Sigmoid colon (tissue), 7 donors: ENCODE measurements at places on chromosomes 6 and 20. TPM values are rescaled to one million over a fixed set of nuclear protein-coding genes. Genes with fewer than 3 reads are reported as not detected.

GRCh38 chr6:170289951-170290295 lies 955 bp downstream of the DLL1 start:
- DNase-seq, result peak; percentile 67

- no peak for DNase-seq
Measured at GRCh38 chr6:33994472-33995308, 151.2 kb downstream of the GRM4 start.

- peak; percentile 51 for DNase-seq
Measured at GRCh38 chr6:3290149-3290930, 31.6 kb downstream of the PSMG4 start.

- DNase-seq, result no peak
Measured at GRCh38 chr6:88047510-88048150, at the start of gene SPACA1. Gene SPACA1, plus strand, starts transcription at chr6:88047841. Its CDS starts 65 bp downstream, at chr6:88047906.

DNA sequence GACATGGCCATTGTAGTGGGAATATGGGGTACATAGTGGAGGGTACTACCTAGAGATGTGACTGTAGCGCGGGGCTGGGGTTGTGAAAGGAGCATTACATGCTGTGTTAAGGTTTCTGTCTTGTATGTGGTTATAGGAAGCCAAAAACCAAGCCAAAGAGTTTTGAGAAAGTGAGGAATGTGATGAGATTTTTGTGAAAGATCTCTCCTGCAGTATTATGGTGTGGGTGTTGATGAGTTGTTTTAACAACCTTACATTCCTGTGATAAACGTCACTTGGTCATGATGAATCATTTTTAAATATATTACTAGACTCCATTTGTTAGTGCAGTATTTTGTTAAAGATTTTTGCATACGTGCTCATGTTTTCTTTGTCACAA lies 48.9 kb downstream of the ZFAND3 start:
- DNase-seq, result no peak

DNA sequence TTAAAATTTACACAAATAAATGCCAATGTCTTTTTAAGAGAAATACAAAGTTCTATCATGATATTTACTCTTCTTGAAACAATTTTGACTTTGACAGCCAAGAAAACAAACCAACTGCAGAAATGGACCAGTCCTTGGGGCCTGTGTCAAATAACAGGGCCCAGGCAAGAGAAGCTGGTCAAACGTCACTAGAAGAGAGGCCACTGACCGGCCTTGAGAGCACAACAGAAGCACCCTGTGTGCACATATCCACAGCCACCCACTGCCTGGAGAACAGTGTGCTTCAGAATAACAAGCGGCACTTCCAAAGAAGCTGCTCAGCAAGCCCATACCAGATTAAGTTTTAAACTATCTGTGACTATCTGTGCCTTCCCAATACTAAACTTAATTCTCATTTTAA lies 14.8 kb downstream of the APMAP start:
- DNase-seq, result peak; percentile 41

GRCh38 chr20:16711661-16712258 lies 18.1 kb upstream of the SNRPB2 start:
- no peak for DNase-seq

GRCh38 chr6:98847416-98847778 lies 13.0 kb downstream of the POU3F2 start:
- DNase-seq, result no peak

GRCh38 chr6:43714311-43715055 lies 26.9 kb upstream of the MRPS18A start:
- peak; percentile 66 for DNase-seq

DNA sequence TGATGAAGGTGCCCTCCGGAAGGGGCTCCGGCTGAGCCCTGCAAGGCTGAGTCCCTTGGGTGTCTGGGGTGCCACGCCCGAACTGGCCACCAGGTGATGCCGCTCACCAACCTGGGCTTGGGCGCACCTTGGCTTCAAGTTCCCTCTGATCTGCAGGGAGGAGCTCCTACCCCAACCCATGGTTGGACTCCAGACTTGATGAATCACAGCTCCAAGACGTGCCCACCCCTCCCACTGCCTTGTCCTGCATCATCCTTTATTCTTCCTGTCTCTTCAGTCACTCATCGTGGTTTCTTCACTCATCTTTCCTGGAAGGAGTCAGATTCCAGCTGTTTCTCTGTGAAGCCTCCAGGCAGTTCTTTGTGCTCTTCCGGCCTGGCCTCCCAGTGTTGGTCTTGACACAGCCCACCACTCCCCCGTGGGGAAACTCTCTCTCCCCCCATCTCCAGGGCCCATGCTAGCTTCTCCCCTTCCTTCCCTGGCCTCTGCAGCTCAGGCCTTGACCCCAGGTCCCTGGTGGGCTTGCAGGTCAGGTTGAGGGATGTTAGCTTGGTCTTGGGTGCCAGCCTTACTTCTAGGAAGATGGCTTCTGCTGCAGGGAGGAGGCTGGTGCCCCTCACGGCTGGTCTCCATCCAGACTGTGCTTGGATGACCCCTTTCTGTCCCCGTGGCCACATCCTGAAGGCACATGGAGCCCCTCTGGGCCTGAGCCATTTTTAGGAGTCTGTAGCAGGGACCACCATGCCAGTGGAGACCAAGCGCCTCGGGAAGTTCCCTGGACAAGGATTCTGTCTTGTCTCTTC lies 2.6 kb upstream of the ZBP1 start:
- DNase-seq, result no peak

- no peak for DNase-seq
Measured at GRCh38 chr6:25028328-25028727, 92.6 kb upstream of the RIPOR2 start.

DNA sequence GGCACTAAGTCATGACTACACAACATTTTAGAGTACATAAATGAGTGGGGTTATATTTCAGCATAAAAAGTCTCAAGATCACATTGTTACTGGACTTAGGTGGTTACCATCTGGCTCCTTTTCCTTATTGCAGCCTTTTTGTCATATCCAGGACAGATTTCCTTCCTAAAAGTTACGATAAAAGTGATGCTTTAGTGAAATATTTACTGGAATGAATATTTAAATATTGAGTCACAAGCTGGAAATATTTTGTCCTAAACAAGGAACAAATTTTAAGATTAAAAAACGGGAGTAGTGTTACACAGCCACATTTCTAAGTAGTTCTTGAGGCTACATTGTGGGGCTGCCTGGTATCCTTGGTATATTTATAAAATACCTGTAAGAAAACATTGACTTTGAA lies 52.2 kb downstream of the CDC40 start:
- no peak for DNase-seq

DNA sequence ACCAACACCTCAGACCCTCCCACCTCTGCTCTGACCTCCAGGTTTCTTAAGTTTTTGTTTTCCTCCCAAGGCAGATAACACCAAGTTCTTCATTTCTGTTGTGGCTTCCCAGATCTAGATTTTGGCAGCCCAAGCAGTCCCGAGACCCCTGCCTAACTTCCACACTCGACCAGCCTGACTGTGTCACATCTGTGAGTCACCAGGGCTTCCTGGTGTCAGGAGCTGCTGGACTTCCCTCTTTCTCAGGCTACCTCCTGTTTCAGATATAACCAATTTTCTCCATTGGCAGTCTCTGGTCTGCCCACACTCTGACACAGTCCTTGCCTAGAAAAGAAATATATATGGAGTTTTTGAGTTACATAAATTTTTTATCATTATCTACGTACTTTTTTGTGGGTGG lies 46.1 kb upstream of the CCN6 start:
- peak; percentile 73 for DNase-seq

- no peak for DNase-seq
Measured at GRCh38 chr6:42431877-42432276, 19.8 kb downstream of the TRERF1 start.

DNA sequence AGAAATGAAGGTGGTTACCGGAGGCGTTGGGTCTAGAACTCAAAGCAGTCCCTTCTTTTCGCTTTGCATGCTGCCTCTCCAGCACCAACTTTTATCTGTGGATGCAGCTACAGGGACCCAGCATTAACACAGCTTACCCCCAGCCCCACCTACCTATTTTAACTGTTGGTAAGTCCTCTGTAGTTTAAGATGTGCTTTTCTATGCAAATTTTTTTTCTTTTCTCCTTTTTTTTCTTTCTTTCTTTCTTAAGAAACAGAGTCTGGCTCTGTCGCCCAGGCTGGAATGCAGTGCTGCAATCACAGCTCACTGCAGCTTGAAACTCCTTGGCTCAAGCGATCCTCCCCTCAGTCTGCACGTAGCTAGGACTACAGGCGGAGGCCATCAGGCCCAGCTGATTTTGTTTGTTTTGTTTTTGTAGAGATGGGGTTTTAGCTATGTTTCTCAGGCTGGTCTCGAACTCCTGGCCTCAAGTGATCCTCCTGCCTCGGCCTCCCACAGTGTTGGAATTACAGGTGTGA lies 6.5 kb upstream of the USP45 start:
- DNase-seq, result peak; percentile 79

DNA sequence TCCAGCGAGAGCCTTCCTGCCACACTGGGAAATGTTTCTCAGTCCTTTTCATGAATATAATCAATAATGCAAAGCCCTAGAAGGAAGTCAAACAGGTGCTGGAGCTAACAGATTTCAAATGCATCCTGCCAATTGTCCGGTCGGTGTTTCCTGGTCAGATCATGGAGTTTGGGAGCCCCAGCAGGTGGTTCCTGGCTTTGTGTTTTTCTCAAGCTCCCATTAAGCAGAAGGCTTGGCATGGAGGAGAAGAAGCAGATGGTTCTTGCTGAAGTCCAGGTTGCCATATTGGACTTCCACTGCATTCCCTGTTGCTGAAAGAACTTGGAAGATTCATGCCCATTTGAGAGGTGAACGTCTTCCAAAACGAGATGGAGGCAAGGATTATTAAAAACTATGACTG lies 68.6 kb downstream of the GFOD1 start:
- no peak for DNase-seq

- no peak for DNase-seq
Measured at GRCh38 chr20:47456952-47457724, 44.5 kb upstream of the NCOA3 start.

DNA sequence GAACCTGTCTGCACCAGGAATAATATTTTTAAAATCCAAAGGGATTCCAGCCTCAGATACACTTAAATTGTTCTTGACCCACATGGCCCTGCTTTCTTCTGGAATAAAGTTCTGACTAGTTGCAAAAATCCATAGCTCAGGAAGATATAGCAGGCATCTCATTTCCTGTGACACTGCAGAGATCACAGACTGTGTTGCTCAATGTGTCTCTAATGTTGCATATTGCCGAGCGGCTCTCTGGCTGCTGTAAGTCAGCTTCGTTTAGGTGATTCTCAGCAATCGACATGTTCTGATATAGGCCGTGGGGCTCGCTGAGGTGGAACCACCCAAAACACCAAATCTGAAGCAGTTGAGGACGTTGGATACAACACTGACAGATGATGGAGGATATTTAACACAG lies 498.3 kb upstream of the AGPAT4 start:
- no peak for DNase-seq

DNA sequence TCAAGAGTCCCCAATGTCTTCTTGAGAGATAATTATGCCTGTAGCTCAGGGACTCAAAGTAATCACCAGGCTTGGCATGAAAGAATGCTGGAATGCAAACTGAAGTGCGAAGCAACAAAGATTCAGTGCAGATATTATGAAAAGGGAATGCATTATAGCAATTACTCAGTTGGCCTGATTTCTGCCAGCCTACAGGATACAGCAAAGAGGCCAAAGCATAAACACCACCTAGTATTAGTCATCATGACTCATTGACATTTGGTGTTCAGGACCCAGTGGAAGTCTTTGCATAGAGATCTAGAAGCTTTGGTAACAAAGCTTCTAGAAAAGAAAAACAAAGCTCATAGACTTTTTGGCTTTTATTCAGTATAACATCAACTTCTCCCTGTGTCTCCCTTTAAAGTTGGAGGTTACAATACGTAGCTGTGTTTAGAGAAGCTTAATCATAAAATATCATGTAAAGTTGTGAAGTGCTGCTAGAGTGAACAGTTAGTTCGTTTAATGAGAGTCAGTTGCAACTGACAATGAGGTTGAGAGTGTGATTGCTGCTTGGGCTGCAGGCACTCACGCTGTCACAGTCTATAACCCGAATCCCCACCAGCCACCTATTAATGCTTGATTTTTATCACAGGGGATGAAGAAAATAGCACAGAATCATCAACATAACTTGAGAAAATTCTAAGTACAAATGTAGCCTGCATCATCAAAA lies 932.7 kb downstream of the TFAP2A start:
- DNase-seq, result no peak

- DNase-seq, result no peak
Measured at GRCh38 chr20:57630061-57630460, 9.8 kb upstream of the ZBP1 start.

GRCh38 chr6:158005626-158006180 lies 24.0 kb downstream of the SYNJ2 start:
- DNase-seq, result no peak

- DNase-seq, result no peak
Measured at GRCh38 chr20:64003960-64004725, 23.2 kb downstream of the PRPF6 start.

DNA sequence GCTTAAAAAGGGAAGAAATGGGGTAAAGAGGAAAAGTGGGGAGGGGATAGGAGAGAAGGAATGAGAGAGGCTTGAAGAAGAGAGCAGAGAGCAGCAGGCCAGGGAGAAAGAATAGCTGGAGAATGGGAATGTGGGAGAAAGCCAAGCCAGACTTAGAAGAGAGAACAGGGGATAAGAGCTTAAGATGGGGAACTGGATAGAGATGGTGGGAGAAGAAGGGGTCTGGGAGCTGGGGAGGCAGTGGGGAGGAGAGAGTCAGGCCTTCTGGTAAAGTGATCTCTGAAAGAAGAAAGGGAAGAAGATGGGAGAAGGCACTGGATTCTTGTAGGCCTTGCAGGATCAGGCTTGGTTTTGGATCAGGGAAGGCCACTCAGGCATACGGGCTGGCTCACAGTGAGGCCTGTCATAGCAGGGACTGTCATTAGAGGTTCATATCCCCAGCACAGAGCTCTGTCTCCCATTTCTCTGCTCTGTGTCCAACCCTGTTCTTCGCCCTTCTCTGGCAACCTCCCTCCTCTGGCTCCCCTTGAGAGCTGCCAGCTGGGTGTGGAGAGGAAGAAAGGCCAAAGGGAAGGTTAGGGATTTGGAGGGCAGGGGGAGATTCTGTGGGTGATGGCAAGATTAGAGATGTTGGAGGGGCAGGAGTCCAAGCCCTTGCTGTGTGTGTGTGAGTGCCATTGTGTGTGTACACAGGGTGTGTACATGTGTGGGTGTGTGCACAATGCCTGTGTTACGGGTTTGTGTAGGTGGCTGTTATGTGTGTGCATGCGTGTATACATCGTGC lies 9.3 kb downstream of the SYNGAP1 start:
- DNase-seq, result no peak

Gene C6orf15
- not detected for total RNA-seq

Gene RSPO4
- total RNA-seq, result not detected

Gene TRMT6
- 6.1 TPM for total RNA-seq

Gene ARMH2
- not detected for total RNA-seq

Gene SNAI1
- 1.9 TPM for total RNA-seq

Gene HEY2
- total RNA-seq, result 2.5 TPM

Gene ARFGEF3
- 3.6 TPM for total RNA-seq

Gene MUC21
- total RNA-seq, result not detected

Gene BMP2
- total RNA-seq, result 2.9 TPM

Gene AIF1
- total RNA-seq, result 35.2 TPM

Gene DEF6
- total RNA-seq, result 4.7 TPM
